ENCODE measurements at places on chromosomes 16 and 17.

GRCh38 chr17:77319211-77320043 lies 178.7 kb downstream of the SEC14L1 start:
- DNase-seq, result peak; percentile 90

DNA sequence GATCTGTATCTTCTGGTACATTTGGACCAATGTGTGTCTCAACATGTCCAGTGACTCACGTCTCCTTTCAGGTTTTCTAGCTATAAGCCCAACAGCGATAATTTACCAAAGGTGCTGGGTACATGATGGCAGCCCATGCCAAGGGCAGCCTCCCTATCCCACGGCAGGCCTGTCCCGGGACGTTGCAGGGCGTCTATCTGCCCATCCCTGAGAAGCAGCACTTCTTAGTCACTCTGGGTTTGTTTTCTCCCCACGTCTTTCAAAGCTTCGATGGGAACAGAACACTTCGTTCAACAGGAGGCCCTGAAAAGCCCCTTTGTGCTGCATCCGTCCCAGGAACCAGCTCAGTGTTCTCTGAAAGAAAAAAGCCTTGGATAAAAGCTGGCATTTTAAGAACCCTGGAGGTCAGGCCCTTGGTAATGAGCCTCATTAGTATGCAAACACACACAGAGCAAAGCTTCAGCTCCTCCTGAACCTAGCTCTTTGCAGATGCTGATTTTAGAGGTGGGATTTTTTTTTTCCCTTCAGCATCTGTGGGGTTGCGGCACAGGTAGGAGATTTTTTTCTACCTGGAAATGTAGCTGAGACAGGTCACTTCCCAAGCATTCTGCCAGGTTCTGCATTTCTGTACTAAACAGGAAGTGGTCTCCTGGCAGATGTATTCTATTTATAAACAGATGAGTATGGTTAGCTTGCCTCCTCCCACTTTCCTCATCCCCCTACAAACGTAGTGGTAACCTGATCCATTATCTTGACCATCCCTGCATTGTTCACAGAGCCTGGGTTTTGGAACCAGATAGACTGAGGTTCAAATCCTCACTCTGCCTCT lies 17.5 kb upstream of the MT4 start:
- DNase-seq, result peak; percentile 30

DNA sequence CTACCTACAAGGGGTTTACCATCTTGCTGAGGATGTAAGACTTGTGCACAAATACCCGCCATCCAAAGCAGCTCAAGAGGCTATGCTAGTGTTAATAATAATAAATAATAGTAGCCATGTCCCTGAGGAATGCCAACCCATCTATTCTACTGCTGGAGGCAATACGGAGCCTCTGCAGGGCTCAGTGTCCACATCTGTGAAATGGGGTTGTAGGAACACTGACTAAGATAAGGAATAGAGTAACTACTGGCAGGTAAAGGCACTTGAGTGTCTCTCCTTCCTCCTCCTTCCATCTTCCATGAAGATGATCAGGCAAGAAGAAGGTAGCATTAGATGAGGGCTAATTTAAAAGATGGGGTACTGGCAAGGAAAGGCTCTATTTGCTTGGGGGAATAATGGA lies 295.3 kb downstream of the SLC39A11 start:
- DNase-seq, result no peak

DNA sequence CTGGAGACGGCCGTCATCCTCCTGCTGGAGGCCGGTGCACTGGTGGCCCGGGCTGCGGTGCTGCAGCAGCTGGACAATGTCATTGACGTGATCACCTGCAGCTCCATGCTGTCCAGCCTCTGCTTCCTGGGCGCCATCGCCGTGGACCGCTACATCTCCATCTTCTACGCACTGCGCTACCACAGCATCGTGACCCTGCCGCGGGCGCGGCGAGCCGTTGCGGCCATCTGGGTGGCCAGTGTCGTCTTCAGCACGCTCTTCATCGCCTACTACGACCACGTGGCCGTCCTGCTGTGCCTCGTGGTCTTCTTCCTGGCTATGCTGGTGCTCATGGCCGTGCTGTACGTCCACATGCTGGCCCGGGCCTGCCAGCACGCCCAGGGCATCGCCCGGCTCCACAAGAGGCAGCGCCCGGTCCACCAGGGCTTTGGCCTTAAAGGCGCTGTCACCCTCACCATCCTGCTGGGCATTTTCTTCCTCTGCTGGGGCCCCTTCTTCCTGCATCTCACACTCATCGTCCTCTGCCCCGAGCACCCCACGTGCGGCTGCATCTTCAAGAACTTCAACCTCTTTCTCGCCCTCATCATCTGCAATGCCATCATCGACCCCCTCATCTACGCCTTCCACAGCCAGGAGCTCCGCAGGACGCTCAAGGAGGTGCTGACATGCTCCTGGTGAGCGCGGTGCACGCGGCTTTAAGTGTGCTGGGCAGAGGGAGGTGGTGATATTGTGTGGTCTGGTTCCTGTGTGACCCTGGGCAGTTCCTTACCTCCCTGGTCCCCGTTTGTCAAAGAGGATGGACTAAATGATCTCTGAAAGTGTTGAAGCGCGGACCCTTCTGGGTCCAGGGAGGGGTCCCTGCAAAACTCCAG lies 1.1 kb downstream of the MC1R start:
- DNase-seq, result no peak

DNA sequence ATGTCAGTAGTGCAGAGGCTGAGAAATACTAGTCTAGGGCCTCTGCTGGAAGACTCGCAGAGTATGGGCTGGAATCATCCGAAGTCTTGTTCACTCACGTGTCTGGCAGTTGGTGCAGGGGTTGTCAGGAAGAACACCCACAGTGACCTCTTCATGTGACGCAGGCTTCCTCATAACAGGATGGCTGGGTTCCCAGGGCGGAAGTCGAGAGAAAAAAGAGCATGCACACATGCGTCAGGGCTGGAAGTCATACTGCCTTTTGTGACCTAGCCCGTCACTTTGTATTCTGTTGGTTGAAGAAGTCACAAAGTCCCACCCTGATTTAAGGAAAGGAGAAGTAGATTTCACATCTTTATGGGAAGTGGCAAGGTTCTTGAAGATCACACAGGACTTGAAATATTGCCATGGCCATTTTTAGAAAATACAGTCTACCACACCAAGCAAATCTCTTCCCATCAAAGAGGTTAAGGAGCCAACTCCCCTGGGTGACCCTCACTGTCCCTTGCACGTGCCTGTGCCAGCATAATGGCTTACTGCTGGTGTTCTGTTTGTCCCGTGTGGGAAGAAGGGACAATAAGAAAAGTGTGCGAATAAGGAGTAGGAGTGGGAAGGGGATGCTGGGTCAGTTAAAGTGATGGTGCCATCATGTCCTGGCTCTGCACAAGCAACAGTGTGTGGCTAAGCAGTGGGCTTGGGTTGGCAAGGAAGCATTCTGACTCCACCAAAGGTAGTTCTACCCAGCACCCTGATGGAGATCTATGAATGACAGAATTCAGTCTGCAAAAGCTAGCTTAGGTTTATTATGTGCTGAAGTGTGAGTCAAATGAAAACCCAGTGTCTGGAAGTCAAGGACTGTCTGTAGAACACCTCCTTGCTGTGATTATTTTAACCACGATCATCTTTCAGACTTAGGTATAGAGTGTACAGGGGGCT lies 28.1 kb downstream of the HEATR3 start:
- peak; percentile 29 for DNase-seq

DNA sequence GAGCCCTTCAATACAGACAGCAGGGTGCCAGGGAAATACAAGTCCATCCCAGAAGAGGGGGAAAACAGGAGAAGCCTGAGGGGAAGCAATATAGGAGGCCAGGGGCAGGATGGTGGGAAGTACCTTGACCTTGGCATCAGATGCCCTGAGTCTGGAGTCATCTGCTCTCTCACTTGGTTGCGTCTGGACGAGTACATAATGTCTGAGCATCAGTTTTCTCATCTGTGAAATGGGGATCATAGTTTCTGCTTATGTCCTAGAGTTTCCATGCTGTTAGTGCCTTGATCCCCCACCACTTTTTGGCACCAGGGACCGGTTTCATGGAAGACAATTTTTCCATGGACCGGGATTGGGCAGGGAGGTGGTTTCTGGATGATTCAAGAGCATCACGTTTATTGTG lies 2.3 kb downstream of the STAT5A start:
- DNase-seq, result no peak

GRCh38 chr17:29718446-29719039 lies 95.8 kb upstream of the CORO6 start:
- DNase-seq, result no peak

DNA sequence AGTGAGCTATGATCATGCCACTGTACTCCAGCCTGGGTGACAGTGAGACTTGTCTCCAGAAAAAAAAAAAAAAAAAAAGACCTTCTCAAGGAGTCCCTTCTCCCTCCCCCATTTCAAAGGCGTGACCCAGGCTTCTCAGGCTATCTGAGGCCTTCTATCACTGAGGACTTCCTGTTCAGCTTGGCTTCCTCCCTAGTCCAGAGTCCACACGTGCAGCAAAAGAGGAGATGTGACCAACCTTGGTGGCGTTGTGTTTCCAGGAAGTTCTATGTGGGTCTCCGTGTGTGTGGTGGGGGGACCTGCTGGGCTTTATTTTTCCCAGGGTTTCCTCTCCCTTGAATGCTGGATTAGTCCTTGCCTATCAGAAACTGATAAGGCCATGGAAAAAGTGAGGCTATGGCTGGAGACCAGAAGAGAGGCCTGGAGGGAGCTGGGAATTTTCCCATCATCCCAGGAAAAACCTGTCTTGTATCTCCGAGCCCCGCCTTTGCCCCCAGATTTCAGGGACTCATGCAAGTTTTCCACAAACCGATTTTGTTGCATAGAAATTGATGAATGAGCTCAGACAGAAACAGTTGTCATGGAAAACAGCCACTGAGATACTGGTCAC lies 148.1 kb downstream of the SALL1 start:
- no peak for DNase-seq

DNA sequence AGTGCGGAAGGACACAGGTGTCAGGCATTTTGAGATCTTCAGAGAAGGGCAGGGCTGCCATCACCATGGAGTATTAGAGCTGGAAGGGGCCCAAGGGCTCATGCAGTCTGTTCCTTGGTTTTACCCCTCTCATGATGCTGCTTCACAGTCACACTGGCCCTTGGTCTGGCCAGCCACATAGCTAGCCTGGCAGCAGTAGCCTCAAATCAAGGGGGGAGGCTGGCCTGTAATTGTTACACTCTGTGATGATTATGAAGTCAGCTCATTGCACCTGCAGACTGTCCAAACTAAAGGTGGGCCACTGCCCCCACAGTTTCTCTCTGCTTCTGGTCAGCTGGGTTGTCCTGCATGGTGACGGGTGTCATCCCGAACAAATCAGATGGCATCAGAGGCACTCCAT lies at the start of gene FNDC8:
TSS of gene FNDC8 (plus strand) at position 301 of the 400 bp plus-strand sequence. CDS start at position 380, 79 bp downstream.
- no peak for DNase-seq

DNA sequence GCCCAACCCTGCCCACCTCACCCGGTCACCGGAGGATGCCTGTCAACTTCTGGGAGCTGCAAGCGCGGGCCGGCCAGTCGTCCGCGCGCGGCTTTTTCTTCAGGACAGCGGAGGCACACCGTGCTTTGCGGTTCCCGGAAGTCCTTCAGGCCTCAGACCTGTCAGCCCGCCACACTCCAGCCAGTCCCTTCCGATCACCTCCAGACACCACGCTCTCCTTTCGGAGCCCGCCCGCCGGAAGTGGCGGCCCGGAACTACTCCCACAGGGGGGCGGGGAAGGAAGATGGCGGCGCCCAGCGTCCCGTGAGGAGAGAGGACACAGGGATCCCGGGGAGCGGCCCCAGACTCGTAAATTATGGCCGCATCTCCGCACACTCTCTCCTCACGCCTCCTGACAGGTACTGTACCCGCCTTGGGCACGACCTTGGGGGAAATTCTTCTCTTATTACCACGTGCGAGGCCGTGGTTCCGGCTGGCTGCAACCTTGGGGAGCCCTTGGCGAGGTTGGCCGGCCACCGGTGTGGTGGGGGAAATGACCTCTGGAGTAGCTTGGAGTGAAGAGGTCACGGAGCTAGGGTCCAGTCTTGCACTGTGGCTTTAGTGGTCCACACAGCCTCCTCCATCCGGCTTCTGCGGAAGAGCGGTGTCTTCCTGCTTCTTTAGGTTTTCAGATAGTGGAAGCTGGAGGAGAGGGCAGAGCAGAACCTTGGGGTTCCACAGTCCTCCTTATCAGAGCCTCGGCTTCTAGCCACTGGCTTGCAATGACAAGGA lies at the start of gene COX10:
TSS of gene COX10 (plus strand) at position 254 of the 771 bp plus-strand sequence. CDS start at position 356, 102 bp downstream.
- peak; percentile 93 for DNase-seq

DNA sequence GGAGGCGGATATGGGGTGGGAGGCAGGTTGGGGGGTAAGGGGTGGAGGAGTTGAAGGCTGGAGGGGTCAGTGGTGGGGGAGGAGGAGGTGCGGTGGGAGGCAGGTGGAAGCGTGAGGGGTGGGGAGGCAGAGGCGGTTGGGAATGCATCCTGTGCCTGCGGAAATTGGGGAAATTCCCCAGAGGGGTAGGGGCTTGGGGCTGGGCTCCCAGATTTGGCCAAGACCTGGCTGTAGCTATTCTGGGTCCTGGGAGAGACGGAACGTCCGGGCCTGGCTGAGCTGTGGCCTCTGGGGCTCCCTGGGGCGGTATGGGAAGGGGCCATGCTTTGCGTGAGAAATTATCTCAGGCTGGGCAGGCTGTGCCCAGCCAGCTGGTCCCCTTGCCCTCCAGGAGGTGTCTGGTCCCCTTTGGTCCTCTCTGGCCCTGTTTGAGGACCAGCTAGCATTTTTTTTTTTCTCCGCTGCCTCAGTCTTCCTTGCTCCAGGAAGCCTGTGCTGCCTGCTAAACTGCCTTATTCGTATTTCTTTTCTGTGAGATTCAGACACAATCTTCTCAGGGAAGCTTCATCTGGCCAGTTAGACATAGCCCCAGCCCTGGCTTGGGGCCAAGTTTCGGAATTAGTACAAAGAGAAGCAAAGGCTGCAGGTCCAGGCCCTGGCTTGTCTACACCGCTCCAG lies 7.3 kb upstream of the TRPV2 start:
- peak; percentile 33 for DNase-seq

DNA sequence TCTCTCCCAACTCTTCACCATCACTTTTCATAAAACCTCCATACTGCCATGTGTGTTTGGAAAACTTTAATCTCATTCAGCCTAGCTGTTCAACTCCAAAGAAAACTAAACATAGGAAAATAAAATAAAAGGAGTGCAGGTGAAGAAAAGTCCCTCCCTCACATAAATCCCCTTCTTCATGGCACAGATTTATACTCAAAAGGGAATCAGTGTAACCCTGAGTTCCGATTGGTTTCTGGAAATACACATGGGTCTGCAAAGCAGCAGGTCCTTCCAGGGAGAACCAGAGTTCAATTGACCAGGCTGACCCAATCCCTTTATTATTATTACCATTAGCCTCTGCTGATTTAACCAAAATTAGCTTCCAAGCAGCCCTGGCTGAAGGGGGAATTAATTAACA lies 8.9 kb upstream of the HOXB2 start:
- DNase-seq, result no peak

- DNase-seq, result peak; percentile 71
Measured at GRCh38 chr17:17942846-17943245, 29.4 kb downstream of the TOM1L2 start.

DNA sequence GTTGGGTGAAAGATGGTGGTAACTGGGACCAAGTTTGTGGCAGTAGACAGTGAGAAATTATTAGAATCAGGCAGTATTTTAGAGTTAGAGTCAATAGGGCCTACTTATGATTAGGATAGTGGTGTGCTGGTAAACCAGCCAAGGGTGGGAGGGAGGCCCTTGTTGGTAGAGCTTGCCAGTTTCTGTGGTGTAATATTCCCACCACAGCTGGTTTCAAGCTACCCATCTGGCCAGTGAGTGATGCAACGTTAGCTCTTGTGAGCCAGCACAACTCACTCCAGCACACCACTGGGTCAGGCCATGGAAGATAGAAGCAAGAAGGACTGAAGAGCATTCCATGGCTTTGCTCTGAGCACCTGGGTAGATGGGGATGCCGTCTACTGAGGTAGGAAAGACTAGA lies 34.9 kb downstream of the GNAO1 start:
- no peak for DNase-seq
